ENCODE measurements at places on chromosomes 13 and 19.

- no peak for DNase-seq
Observed at GRCh38 chr19:35089554-35089953, 26.1 kb upstream of the FXYD3 start.

- no peak for DNase-seq
Observed at GRCh38 chr19:11722414-11722813, 16.3 kb downstream of the ZNF823 start.

- no peak for DNase-seq
Observed at GRCh38 chr13:108276060-108276459, 6.5 kb downstream of the TNFSF13B start.

DNA sequence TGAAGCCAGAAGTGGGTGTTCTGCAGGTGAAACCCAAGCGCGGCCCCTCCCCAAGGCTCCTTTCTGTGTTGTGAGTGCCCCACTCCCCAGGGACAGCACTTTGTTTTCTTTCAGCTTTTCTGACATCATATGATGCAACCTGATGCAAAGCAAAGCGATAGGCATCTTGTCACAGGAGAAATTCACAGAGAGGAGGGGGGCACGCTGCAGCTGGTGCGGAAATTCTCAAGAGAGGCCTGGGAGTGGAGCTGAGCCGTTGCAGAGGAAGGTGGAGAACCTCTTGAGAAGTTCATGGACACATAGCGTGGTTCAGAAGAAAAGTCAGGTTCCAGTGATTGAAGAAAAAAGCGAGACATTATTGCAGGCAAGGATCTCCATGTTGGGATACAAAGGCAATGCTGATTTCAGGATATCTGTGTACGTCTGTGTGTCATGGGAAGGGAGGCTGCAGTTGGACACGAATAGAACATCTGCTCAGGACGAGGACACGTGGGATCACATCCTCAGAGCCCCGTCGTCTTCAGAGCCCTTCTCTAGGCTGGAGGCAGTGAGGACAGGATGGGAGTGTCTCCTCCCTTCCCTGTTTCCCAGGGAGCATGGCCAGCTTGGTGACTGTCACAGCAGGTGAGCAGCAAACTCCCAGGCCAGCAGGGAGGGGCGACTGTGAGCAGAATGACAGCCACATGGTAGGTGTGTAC, 79.2 kb downstream of the IRS2 start:
- DNase-seq: peak; percentile 99

All from NAMALWA (cell line).